Neural progenitor cell (in vitro differentiated cells): ENCODE measurements at places on chromosomes 6 and 20.
A peak's percentile ranks its signal among the peaks of the same experiment; 100 is the strongest.

- no peak for DNase-seq
Observed at GRCh38 chr6:165674155-165675029, 11.4 kb upstream of the PDE10A start.

DNA sequence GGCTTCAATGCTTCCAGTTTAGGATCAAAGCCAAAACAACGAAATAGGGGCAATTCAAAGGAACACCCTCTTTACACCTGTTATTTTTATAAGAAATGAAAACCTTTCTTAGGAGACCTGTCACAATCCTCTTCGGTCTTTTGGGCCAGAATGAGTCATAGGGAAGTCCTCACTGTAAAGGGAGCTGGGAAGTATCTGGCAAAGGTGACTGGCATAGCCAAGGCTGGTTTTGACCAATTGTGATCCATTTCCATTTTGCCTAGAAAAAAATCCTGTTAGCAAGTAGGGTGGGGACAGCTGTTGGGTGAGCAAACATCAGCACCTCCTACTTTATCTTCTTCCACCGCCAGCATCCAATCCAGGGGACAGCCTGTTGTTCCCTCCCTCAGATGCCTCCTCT, 343.2 kb upstream of the SULF2 start:
- no peak for DNase-seq

GRCh38 chr20:16290358-16290757, 282.9 kb downstream of the KIF16B start:
- DNase-seq, result peak; percentile 49

- no peak for DNase-seq
Observed at GRCh38 chr6:13474360-13474759, 13.0 kb downstream of the GFOD1 start.

GRCh38 chr20:20832715-20833114, 120.3 kb upstream of the RALGAPA2 start:
- DNase-seq, result no peak

DNA sequence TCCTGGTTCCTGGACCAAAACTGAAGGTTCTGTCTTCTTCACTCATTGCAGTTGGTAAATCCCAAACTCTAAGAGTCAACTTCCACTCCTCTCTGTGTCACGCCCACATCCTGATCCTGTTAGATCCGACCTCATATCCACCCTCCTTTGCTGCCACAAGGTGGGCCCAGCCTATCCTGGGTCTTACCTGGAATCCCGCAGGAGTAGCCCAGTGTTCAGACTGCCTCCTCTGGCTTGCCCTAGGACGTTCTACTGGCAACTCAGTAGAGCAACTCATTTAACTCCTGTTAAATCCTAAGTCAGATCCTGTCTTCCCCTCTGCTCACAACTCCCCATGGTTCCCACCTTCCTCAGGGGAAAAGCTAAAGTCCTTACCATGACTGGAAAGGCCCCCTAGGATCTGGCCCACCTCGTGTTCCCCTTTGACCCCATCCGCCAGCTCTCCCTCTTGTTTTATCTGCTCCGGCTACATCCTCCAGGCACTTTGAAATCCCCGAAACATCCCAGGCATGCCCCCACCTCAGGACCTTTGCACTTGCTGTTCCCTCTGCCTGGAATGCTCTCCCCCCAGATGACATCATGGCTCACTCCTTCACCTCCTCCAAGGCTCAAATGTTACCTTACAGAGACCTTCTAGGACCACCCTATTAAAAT, 43.9 kb downstream of the TFEB start:
- no peak for DNase-seq

GRCh38 chr6:137259349-137259748, 40.2 kb upstream of the IFNGR1 start:
- no peak for DNase-seq

- no peak for DNase-seq
Observed at GRCh38 chr6:10723567-10723881, 654 bp downstream of the TMEM14C start.

- DNase-seq, result no peak
Observed at GRCh38 chr20:21129861-21130260, 4.0 kb downstream of the KIZ start.

DNA sequence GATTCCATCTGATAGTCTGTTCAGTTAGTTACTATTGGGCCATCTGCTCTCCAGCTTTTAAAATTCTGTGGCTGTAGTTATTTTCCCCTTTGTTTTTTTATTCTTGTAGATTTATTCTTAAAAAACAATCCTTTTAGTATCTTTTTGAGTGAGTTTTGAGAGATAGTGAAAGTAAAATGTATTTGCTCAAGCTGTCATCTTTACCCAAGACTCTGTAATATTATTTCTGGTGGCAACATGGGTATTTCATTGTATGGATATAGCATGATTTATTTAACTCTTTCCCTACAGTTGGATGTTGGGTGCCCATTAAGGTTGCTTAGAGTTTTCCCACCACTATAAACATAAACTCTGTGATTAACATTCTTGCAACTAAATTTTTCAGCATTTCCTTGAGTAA, 24.6 kb downstream of the STK4 start:
- DNase-seq, result no peak

DNA sequence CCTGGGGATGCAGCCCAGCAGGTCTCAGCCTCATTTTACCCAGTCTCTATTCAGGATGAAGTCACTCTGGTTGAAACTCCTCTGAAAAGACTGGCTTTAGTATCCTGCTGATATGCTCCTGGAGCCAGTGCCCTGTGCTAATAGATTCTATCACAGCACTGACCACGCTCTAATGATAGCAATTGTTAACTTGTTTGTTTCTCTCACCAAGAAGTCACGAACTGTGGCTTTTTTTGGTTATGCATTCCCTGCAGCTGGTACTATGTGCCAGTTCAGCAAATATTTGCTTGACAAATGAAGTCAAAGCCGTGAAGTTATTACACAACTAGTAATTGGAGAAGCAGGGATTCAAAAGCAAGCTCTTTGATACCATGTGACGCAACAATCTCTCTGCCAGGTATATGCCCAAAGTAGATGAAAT, 754.6 kb downstream of the KIF16B start:
- DNase-seq, result peak; percentile 13

DNA sequence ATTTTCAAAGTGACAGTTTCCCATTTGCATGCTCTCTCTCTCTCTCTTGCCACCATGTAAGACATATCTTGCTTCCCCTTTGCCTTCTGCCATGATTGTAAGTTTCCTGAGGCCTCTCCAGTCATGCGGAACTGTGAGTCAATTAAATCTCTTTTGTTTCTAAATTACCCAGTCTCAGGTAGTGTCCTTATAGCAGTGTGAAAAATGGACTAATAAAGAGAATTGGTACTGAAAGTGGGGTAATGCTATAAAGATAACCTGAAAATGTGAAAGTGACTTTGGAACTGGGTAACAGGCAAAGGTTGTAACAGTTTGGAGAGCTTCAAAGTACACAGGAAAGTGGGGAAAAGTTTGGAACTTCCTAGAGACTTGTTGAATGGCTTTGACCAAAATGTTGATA, 389.8 kb downstream of the GRIK2 start:
- no peak for DNase-seq

DNA sequence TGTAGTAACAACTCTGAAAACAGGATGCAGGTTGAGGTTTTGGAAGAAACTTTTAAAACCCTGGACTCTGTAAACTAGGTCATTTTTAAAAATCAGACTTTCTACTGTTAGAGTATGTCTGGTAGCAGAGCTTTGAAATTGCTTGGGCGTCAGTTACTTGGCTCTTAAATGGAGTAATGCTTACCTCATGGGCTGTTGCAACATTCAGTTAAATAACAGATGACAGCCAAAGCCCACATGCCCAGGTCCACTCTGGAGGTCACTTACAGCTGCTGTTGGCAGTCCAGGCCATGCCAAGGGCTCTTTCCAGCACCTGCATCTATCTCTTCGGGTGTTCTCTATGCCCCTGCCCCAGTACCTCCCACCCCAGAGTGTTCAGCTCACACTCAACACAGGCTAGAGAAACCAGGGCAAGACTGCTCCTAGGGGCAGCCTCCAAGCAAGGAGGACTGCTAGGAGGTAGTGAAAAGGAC, 96.4 kb downstream of the BANF2 start:
- DNase-seq, result no peak
